ENCODE measurements at places on chromosomes 2 and 18. TPM values are rescaled to one million over a fixed set of nuclear protein-coding genes. Genes with fewer than 3 reads are reported as not detected.

PID1 gene
- polyA plus RNA-seq: 6.0 TPM

SAG gene
- not detected for polyA plus RNA-seq

DNA sequence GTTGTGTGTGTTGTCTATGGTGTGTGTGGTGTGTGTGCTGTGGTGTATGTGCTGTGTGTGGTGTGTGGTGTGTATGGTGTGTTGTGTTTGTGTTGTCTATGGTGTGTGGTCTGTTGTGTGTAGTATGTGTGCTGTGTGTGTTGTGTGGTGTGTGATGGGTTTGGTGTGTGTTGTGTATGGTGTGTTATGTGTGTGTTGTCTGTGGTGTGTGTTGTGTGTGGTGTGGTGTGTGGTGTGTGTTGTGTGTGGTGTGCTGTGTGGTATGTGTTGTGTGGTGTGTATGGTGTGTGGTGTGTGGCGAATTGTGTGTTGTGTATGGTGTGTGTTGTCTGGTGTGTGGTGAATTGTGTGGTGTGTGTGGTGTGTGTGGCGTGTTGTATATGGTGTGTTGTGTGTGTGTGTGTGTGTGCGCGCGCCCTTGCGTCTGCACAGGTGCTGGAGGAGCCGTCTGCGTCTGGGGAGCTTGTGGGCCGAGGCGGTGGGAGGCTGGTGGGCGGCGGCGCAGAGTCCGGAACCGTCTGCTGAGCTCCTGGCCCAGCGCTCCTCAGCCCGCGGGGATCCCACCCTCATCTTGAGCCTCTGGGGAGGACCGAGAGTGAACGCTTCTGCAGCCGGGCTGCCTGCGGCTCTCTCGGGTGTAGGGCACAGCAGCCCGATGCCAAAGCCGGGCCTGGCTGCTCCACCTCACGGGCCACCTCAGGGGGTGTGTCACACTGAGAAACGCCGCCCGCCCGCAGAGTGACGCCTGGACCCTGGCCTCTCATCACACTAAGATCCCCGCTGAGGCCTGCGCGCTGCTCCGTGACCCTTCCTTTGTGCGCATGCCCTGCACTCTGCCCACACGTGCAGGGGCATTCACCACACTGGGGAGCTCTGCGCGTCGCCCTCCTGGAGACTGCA, 8.8 kb upstream of the ADI1 start:
- H3K4me1 ChIP-seq: peaks cover 6% of the 10 kb centered on the region
- H3K4me3 ChIP-seq: no peak overlapping the region
- no peak overlapping the region for H3K27ac ChIP-seq

- no peaks in the 10 kb centered on the region for H3K27me3 ChIP-seq
- H3K4me3 ChIP-seq: no peak overlapping the region
- H3K27ac ChIP-seq: no peak overlapping the region
- peak; percentile 5 for DNase-seq
- peaks cover 16% of the 10 kb centered on the region for H3K4me1 ChIP-seq
These were observed 436.0 kb upstream of the CWC22 start for GRCh38 chr2:180442860-180443644.

DNA sequence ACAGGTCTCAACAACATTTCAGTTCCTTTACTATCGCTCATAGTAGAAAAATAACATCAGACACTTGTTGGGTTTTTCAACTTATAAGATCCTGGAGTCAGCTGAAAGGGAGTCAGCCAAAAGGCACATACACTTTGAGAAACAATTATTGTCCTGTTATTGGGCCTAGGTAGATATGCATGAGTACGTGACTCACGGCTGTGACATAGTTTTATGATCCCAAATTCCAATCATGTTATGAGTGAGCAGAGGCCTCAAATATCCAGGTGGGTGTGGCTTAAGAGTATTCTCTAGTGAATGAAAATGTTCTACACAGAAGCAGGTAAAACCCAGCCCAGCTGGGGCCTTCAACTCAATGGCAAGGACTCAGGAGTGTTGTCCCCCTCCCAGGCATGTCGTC, 27.2 kb downstream of the SERPINB8 start:
- H3K4me3 ChIP-seq: no peak overlapping the region
- H3K4me1 ChIP-seq: peaks cover 21% of the 10 kb centered on the region

DNA sequence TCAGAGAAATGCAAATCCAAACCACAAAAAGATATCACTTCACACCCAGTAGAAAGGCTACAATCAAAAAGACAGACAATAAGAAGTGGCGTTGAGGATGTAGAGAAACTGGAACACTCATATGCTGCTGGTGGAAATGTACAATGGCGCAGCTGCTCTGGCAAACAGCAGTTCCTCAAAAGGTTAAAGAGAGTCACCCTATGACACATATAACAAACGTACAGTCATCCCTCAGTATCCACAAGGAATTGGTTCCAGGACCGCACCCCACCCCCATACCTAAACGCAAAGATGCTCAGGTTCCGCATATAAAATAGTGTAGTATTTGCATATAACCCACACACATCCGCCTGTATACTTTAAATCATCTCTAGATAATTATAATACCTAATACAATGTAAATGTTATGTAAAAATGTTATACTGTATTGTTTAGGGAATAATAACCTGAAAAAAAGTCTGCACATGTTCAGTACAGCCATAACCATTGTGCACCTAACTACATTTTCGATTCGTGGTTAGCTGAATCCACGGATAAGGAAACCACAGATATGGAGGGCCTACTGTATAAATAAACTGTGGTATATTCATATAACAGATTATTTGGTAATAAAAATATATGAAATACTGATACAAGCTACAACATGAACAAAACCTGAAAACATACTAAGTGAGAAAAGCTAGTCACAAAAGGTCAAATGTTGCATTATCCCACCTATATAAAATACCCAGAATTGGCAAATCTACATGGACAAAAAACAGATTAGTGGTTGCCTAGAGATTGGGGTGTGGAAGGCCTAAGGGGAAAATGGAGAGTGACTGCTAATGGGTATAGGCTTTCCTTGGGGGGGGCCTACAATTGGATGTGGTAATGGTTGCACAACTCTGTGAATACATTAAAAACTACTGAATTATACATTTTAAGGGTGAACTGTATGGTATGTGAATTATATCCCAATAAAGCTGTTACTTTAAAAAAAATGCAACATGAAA, 37.5 kb downstream of the UXS1 start:
- no peak for DNase-seq
- peaks cover 2% of the 10 kb centered on the region for H3K36me3 ChIP-seq
- H3K4me3 ChIP-seq: no peak overlapping the region
- H3K27me3 ChIP-seq: no peaks in the 10 kb centered on the region
- H3K27ac ChIP-seq: peak overlapping the region; percentile 17
- no peaks in the 10 kb centered on the region for H3K4me1 ChIP-seq

GRCh38 chr2:138744713-138745112, 35.5 kb downstream of the NXPH2 start:
- no peak for DNase-seq
- H3K27ac ChIP-seq: no peak overlapping the region
- H3K27me3 ChIP-seq: no peaks in the 10 kb centered on the region
- no peak overlapping the region for H3K4me3 ChIP-seq

DNA sequence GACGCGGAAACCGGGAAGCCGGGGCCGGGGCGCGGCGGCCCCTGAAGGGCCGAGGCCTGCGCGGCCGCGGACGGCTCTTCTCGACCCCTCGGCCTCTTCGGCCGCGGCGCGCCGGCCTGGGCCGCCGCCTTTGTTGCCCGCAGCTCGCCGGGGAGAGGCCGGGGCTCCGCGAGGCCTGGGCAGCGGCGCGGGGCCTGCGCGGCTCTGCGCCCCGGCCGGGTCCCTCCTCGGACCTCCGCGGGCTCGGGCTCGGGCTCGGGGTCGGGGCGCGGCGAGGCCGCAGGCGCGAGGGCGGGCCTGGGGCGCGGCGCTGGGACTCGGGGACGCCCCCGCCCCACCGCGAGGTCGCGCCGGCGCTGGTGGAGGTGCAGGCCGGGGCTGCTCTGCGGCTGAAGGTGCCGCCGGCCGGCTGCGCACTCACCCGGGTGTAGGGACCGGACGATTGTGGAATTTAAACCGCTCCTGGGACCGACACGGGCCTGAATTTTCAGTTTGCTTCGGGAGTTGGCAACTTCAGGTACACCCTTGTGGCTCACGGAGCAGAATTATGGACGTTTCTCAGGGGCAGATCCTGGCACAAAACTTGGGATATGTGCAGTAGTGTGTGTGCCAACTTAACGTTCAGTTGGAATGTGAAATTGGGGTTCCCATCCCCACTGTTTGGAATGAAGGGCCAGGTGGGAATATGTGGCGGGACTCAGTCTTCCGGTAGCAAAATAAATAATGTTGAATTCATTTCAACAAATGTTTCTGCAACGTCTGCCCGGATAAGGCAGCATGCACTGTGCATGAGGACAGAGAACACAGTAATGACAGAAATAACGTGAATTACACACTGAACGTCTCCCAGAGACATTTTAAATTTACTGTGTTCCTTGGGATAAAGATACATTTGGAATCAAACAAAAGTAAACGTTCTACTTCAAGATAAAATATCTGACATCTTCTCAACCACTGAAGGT, 787 bp downstream of the SOCS6 start:
- H3K27ac ChIP-seq: peak overlapping the region; percentile 83
- peak overlapping the region; percentile 88 for H3K4me3 ChIP-seq
- H3K27me3 ChIP-seq: no peaks in the 10 kb centered on the region
- peaks cover 3% of the 10 kb centered on the region for H3K36me3 ChIP-seq
- H3K4me1 ChIP-seq: peaks cover 42% of the 10 kb centered on the region

RAB6C gene
- not detected for polyA plus RNA-seq

DNA sequence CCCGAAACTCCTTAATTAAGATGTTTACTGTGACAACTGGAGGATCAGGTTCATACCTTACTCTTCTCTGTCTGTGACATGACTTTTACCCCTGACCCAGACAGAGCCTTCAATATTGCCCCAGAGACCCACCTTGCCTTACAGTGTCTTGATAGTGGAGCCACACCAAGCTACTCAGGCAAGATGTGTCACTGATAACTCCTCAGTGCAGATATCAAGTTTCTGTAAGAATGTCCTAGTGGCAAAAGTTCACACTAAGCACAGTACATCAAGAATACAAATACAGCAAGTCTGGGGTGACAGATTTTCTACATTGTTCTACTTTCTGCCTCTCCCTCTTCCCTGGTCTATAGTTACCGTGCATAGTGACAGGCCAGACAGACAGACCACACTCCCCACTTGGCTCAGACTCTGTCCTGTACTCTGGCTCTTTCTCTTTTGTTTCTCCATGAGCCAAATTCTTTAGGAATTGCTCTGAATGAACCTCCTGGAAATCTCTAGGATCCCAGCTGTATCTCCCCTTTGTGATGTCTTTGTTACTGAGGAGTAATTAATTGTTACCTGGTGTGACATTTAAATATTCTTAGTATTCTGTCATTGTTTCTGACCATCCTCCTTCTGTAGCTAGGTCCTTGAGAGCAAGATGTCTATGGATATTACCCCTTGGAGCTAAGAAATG, 24.1 kb upstream of the APOB start:
- H3K4me3 ChIP-seq: no peak overlapping the region
- no peaks in the 10 kb centered on the region for H3K27me3 ChIP-seq
- H3K27ac ChIP-seq: no peak overlapping the region
- no peaks in the 10 kb centered on the region for H3K36me3 ChIP-seq

GRCh38 chr2:172962824-172963223, 112.8 kb upstream of the MAP3K20 start:
- no peak overlapping the region for H3K27ac ChIP-seq
- H3K27me3 ChIP-seq: no peaks in the 10 kb centered on the region
- peaks cover 12% of the 10 kb centered on the region for H3K4me1 ChIP-seq
- H3K4me3 ChIP-seq: no peak overlapping the region
- no peak for DNase-seq

VWC2L gene
- not detected for polyA plus RNA-seq

DNA sequence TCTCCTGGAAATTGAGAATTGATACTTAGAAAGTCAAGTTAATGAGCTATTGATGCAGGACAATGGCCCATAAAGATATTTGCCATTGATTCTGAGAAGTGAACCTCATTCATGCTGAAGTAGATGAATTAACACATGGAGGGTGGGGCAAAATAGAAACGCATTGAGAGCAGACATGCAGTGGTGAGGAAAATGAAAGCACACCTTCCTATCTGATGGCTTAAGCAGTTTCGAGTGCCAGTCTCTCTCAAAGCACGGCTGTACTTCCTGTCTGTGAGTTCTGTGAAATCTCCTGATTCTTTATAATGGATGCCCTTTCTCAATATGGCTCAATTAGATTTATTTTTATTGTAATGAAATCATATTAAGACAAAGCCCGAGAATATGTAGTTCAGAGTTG, 247.0 kb downstream of the TMX3 start:
- no peaks in the 10 kb centered on the region for H3K27me3 ChIP-seq
- no peaks in the 10 kb centered on the region for H3K36me3 ChIP-seq
- H3K4me3 ChIP-seq: no peak overlapping the region
- H3K4me1 ChIP-seq: no peaks in the 10 kb centered on the region
- no peak for DNase-seq

ARHGAP15 gene
- polyA plus RNA-seq: 0.21 TPM

LRRTM1 gene
- not detected for polyA plus RNA-seq

CDKL4 gene
- polyA plus RNA-seq: not detected

DNA sequence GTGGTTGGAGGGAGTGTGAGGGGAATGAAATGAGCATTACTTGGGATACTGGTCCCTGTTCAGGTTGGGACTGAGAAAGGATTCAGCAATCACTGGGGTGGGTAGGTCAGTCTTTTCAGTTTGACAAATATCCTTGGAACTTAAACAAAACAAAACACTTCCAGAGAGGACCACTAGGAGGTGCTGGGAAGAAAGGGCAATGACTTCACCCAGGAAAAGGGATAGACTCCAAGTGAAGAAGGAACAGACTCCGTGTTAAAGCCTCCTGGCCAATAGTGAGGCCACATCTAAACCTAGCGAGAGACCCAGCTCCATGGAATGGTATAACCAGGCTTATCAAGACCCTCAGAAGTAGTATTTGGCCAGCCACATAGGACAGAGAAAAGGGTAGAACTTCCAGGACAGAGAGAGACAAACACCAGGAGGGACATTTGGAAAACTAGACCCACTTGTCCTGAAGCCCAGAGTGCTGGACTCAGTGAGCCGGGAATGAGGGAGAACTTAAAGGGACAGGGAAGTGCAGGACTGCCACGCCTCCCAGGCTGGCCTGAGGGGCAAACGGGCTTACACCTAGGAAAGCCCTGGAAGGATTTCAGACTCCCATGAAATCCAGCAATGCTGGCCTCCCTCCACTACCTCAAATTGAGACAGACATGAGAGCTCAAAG, 19.6 kb upstream of the KCNG3 start:
- H3K4me1 ChIP-seq: no peaks in the 10 kb centered on the region
- no peaks in the 10 kb centered on the region for H3K36me3 ChIP-seq
- no peak overlapping the region for H3K4me3 ChIP-seq
- H3K27ac ChIP-seq: no peak overlapping the region

SPDYA gene
- polyA plus RNA-seq: 0.22 TPM

C2orf66 gene
- 0.32 TPM for polyA plus RNA-seq

FAM228B gene
- 0.73 TPM for polyA plus RNA-seq

DNA sequence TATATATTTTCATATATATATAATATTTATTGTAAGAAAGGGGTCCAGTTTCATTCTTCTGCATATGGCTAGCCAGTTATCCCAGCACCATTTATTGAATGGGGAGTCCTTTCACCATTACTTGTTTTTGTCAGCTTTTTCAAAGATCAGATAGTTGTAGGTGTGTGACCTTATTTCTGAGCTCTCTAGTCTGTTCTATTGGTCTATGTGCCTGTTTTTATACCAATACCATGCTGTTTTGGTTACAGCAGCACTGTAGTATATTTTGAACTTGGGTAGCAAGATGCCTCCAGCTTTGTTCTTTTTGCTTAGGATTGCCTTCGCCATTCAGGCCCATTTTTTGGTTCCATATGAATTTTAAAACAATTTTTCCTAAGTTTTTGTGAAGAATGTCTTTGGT, 320.1 kb downstream of the CDH2 start:
- peaks cover 16% of the 10 kb centered on the region for H3K4me1 ChIP-seq
- no peaks in the 10 kb centered on the region for H3K36me3 ChIP-seq
- no peaks in the 10 kb centered on the region for H3K27me3 ChIP-seq
- H3K27ac ChIP-seq: no peak overlapping the region
- H3K4me3 ChIP-seq: no peak overlapping the region
